COR-L47 (cell line): ENCODE measurements at places on chromosomes 3 and 15.
A peak's percentile ranks its signal among the peaks of the same experiment; 100 is the strongest.

- peak; percentile 69 for DNase-seq
Observed at GRCh38 chr3:42032693-42033349, 58.3 kb upstream of the TRAK1 start.

GRCh38 chr3:196418601-196419000, 13.6 kb downstream of the UBXN7 start:
- no peak for DNase-seq

GRCh38 chr3:181952929-181953328, 241.2 kb downstream of the SOX2 start:
- DNase-seq, result no peak

GRCh38 chr3:71149959-71150954, 433.3 kb downstream of the FOXP1 start:
- no peak for DNase-seq

GRCh38 chr15:68672781-68673205, 94.0 kb downstream of the CORO2B start:
- peak; percentile 42 for DNase-seq

DNA sequence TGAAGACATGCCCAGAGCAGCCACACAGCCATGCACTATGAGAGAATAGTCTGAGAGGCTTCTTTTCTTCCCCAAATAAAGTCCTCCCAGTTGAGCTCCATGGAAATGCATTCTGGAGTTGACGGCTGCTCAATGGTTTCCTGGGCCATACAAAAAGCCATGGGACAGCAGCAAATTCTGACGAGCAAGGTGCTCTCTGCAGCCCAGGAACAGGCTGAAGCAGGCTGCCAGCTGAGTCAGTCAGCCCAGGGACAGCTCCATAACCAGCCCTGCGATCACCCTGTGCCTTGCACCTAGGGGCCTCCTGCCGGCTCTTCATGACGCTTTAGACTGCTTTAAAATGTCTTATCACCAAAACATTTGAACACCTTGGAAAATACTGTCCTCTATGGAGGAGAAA, 256.3 kb upstream of the CHRNA7 start:
- DNase-seq, result no peak

GRCh38 chr15:57667171-57667849, 39.2 kb upstream of the POLR2M start:
- no peak for DNase-seq

GRCh38 chr3:50435371-50436113, 67.9 kb downstream of the CACNA2D2 start:
- no peak for DNase-seq

DNA sequence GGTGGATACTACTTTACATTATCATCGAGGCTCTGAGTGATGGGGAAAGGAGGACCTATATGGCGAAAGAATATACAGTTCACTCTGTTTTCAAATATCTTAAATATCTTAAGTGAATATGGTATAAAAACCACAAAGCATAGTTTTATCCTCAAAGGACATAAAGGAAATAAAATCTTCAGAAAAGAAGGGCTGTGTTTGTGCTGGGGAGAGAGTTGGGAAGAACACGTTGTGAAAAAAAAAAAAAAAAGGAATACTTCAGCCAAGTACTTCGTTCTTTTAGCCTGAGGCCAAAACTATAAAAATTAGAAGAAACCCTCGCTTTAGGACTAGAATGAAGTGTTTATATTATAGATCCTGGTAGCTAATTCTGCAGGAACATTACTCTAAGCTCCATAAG, 10.2 kb upstream of the TMEM212 start:
- no peak for DNase-seq

- DNase-seq, result no peak
Observed at GRCh38 chr15:78047761-78048627, 29.5 kb downstream of the TBC1D2B start.

DNA sequence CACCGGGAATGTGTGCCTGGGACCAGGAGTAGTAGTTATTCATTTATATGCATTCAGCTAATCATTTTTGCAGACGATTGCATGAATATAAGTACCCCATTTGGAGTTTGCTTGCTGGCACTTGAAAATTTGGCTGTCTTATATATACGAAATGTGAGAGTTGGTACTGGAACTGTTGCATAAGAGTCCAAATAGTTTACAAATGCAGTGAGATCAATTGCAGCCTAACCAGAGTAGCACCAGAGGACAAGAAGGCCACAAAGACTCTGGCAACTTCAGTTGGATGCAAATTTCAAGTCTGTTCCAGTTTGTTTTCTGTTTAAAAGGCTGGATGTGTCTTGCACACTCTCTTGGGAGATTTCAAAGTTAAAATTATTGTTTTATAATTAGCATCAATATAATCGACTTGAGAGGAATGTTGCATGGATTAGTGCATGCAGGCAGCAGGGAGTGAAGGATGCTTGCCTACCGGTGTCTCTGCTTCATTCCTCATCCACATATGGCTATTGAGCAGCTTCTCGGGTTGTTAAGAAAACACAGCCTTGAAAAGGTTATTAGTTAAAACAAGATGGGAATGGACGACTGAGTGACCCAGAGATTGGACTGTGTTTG, 213.0 kb downstream of the PTPRG start:
- DNase-seq, result no peak

DNA sequence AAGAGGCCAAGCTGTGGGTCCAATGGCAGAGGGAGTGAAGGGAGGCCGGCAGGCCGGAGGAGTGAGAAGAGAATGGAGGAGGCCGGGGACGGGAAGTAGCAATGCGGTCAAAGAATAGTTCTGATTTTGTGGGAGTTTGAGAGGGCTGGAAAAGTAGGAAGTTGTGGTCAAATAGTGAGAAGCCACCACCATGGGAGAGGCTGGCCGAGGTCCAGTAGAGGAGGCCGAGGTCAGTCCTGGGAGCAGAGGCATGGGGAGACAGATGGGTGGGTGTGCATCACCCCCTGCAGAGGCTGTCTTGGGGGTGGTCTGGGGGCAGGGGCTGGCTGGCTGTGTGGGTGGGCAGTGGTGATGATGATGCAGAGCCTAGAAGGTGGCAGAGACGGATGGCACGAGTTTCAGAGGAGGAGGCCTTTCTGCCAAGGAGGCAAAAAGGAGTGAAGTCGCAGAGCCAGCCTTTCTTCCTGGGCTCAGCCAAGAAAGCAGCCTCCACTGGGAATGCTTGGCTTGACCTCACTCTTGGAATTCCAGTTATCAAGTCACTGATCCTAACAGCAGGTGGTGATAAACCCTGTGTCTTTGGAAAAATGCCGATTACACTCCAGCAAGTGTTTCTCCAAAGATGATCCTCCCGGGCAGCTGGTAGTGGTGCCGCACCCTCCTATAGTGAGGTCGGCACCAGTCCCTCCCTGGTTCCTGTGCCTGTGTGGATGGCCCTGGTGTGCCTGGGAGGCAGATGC, 57.3 kb downstream of the ARNT2 start:
- no peak for DNase-seq
